Stimulated activated CD4-positive, alpha-beta T cell treated with anti-CD3 and anti-CD28 coated beads, Interleukin-1b, Interleukin-23, amount 100 ng/mL, for 1 hour (primary cell): ENCODE measurements at places on chromosomes 1 and 21.

DNA sequence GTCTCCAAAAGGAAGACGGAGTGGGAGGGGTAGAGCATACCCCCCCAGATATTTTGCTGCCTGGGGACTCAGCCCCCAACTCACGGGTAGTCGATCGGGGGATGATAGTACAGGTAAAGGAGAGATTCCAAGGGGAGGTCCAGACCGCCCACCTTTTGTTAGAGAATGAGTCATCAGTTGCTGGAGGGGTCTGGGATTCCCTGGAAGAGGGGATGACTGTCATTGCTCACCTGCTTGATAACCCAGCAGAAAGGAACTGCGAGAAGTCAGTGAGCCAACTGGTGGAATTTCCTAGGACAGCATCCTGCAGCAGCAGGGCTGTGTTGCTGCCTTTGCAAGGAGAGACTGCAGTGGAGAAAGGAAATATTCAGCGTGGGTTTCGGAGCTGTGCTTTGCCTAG lies 64.4 kb downstream of the MACF1 start:
- no peak for DNase-seq

- no peak for DNase-seq
These were observed 75.5 kb downstream of the FOXD2 start for GRCh38 chr1:47513393-47513792.

DNA sequence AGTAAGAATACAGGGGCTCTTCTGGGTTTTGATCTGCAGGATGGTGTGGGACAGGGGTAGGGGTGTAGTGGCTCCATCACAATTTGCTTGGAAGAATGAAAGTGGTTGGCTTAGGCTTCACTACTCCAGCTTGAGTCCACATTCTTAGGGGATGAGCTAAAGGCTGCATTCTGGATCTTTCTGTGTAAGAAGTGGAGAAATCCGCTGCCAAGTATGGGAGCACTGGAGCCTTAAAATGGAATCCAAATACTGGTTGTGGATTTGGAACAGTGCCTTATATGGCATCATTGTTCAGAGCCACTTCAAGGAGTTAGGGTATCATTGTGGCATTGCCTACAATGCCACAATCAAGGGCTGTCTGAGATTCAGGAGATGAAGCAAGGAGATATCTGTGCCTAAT lies 187.1 kb downstream of the LMO4 start:
- DNase-seq, result no peak

DNA sequence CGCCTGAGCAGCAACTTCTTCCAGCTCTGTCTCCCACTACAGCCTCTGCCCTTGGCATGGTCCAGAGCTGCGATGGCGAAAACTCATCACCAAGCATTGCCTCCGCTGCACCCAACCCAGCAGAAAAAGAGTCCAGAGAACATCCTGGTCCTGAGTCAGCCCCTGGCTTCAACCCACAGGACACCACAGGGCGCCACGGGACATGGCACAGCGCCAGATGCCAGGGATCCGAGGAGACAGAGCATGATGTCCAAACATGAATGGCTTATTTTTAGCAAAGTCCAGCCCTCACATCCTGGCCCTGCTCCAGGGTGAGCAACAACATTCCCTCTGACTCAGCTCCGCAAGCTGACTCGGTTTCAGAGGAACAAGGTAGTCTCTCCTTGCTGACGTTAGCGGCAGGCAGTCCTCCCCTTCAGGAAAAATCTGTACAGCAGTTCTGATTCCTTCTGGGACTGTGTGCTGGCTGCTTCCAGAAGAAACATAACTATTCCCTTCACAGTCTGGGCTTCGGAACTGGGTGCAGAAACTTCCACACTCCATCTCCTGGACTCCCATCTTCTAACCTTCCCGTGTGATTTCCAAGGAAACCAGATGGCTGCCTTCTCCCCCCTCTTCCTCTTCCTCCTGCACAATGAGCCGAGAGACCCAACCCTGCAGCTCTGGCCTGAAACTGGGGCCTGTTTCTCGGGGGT lies 131.3 kb downstream of the TOMM20 start:
- DNase-seq, result no peak

- DNase-seq, result no peak
These were observed at the start of gene SPATA46 for GRCh38 chr1:162376691-162377090. SPATA46 (minus strand) TSS chr1:162376854; CDS start chr1:162376790, 64 bp downstream.

- no peak for DNase-seq
These were observed 659.0 kb downstream of the PTPRC start for GRCh38 chr1:199297887-199298286.

DNA sequence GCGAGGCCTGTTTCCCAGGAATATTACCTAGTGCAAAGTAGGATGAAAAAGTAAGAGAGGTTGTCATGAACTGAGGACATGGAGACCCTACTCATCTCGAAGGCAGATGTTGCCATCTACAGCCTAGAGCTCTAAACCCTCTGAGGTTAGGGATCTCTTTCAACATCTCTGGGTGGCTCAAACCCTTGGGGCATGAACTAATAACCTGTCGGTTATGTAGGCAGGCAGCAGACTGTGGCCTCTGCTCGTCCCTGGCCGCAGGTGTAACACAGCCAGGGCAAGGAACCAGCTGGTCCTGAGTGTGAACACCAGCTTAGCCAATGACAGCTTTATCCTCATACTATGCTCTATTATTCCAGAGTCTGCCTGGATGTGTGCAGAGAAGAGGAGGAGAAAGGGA lies 13.2 kb downstream of the CAPZB start:
- no peak for DNase-seq

DNA sequence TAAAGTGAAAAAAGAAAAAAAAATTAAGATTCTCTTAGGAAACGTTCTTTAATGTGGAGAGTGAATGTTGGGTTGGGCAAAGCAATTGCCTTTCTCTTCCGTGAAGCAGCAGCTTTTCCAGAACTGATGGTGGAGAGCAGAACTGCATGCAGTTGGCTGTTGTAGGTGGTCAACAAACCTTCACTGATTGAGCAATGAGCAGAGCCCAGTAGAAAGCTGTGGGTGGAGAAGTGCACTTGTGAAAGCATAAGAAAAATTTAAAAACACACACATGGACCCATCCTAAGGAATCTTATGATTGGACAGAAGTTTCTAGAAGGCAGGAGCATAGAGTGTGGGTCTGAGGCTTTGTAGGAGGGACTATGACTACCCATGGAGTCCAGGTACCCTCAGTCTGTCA lies 4.5 kb downstream of the PRELP start:
- no peak for DNase-seq

- DNase-seq, result no peak
These were observed 10.3 kb upstream of the PHTF1 start for GRCh38 chr1:113769601-113769970.

- no peak for DNase-seq
These were observed 61.5 kb downstream of the TOR3A start for GRCh38 chr1:179143322-179143721.

DNA sequence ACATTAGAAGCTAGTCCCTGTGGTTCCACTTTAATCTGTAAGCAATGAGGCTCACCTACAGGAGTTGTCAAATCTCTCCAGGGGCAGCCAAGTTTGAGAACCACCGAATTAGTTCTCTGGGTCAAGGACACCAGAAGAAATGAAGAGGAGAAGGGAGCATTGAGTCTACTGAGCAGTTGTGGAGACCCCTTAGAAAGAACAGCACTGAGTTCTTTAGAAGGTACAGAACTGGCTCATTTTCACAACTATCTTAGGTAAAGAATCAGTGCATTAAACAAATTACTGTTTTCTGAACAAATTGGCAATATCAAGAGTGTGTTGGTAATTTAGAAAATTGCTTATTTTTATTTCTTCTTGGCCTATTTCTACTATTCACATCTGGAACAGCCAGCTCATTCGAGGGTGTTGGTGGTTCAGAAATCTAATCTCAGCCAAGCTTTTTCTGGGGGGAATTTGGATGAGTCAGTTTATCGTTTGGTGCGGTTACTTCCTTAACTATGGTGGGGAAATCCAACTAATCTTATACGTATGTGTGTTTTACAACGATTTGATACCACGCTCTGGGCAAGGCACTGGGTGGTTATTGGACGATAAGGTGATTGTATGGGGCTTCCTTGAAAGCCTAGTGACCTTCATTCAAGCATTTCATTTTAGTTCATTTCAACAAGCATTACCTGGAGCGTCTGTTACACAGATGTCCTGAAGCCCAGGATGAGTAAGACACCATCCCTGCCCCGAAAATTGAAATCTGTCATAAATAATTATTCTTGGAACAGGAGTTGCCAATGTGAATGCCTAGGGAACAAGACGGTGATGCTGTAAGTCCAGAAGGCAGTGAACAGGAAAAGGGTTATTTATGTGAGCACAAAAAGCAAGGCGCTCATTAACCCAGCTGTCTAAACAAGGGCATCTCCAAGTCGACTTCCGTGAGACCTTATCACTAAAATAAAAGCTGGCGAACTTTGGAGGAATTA lies 52.0 kb upstream of the TMPRSS2 start:
- no peak for DNase-seq

DNA sequence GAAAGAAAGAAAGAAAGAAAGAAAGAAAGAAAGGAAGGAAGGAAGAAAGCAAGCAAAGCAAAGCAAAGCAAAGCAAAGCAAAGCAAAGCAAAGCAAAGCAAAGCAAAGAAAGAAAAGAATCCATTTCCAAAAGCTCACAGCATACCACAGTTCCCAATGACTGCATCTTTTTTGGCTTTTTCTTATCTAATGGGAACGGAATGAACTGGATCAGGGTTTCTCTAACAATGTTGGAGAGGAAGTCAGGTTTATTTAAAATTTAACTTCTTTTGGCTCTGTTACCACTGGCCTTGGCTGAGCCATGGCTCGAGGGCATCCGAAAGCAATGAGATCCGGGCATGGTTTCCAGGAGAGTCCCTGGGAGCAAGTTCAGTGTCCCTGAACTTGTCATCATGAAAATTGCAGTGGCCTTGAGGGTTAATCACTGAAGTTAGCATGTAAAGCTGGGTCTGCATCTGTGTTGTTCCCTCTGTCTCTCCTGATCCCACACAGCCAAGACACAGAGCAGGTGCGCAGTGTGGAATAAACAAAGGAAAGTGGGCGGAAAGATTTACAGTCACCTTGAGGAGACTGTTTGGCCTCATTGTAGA lies 34.6 kb upstream of the CTPS1 start:
- DNase-seq, result no peak

DNA sequence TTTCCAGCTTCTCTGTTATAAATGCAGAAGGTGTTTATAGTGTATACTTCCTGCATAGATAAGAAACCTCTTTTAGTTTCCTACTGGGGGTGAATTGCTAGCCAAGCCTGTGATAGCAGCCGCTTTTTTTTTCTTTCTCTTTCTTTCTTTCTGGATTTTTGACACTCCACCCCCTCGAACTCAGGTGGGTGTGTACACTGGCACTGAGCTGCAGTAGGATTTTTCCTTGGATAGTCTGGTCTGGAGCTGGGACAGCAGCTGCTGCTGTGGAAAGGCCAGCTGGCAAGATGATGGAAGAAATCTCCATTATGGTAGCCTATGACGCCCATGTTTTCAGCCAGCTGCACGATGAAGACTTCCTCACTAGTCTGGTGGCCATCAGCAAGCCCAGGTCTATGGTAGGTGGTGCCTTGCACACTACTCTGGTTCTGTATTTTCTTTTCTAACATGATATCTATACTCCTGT lies 122.5 kb upstream of the CACYBP start:
- no peak for DNase-seq
